ENCODE measurements at places on chromosomes 12 and 14. TPM values are rescaled to one million over a fixed set of nuclear protein-coding genes. Genes with fewer than 3 reads are reported as not detected.

DNA sequence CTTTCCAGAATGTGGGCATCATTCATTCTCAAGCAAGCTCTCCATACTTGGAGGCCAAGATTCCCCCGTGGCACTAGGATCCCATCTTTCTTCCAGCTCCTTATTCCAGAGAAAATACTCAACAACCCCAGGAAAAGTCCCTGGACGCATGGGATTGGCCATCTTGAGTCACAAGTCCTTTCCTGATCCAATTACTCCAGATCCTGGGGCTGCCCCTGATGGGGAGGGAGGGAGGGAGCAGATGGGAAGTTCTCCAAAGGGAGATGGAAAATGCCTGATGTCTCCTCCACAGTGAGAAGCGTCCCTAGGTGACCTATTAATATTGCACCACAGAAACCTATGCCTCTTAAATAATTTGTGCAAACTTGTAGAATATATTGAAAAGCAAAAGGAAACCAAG, 12.4 kb upstream of the KCNK13 start:
- DNase-seq, result no peak

DNA sequence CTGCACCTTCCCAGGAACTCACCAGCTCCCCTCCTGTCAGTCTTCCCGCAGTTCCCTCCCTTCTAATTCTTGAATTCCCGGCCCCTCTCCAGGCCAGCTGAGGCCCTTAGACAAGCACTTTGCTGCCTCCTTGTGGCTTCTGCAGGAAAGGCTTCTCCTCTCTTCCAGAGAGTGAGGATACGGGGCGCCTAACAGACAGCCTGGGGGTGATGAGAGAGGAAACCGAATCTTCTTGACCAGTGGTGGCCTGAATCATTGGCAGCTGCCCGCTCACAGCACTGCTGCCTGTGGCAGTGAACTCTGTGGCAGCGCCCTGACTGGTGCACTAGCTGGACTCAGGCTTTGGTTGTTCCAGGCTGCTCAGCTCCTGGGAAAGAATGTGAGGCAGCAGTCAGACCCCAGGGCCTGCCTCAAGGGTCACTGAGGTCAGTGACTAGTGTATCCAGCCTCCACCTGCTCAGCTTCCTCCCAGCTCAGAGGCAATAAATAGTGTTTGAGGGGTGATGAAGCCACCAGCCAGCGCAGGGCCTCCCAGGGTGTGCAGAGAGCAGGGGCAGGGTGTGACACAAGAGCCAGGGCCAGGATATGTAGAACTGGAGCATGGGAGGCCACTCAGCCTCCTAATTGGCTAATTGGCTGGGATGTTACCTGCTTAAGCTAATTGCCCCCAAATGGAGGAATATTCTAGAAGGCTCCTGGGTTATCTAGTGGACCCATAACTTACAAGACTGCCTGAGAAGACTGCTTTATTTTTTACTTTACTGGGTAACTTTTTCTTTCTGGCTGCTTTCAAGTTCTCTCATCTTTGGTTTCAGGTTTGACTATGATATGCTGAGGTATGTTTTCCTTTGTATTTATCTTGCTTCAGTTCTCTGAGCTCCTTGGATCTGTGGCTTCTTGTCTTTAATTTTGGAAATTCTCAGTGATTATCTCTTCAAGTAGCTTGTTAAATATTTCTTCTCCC, 12.9 kb upstream of the MCRS1 start:
- peak; percentile 90 for DNase-seq

FOXG1 gene
- total RNA-seq, result not detected

GRCh38 chr12:6768990-6769389, 2.8 kb downstream of the PTMS start:
- no peak for DNase-seq

GRCh38 chr14:61281186-61281947, at the start of gene TMEM30B:
TSS of gene TMEM30B (minus strand) at chr14:61281338. CDS start at chr14:61281147, 191 bp downstream.
- peak; percentile 99 for DNase-seq

- no peak for DNase-seq
Measured at GRCh38 chr14:104792101-104792884, 3.3 kb downstream of the AKT1 start.

DNA sequence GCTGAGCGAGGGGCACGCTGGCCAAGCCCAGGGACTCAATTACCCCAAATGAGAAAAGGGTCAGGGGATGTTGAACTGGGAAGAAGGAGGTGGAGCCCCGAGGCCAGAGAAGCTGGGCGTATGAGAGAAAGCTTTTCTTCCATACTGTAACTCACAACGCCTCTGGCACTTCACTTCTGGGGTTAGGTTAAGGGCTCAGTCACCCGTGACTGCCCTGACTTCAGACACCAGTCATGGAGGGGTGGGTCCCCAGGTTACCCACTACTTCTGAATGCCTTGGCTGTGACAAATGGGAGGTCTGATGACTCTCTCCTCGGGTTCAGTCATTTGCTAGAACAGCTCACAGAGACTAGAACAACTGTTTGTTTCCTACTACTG, 5.5 kb upstream of the GPR132 start:
- DNase-seq, result no peak

- DNase-seq, result no peak
Measured at GRCh38 chr12:78324234-78324633, 493.5 kb downstream of the NAV3 start.

DNA sequence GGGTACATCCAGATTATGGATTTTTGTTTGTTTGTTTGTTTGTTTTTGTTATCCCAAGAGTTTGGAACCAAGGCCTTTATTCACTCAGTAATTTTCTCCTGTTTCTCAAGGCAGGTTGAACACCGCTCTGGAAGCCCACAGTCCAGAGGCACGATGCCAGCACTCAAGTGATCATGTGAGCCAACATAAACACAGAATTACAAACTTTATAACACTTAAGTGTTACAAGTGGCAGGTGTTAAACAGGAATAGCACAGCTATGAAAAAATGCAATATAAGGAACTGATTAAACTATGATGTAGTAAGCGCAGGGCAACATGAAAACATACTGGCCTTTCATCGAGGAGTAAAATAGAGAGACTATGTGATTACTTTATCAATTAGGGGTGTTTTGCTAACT, 1885.8 kb upstream of the SEL1L start:
- no peak for DNase-seq

- DNase-seq, result no peak
Measured at GRCh38 chr12:46832130-46832704, 6.4 kb upstream of the SLC38A4 start.

- DNase-seq, result no peak
Measured at GRCh38 chr14:68986926-68987652, 8.0 kb upstream of the ACTN1 start.
